ENCODE measurements at places on chromosomes 6 and 20.

DNA sequence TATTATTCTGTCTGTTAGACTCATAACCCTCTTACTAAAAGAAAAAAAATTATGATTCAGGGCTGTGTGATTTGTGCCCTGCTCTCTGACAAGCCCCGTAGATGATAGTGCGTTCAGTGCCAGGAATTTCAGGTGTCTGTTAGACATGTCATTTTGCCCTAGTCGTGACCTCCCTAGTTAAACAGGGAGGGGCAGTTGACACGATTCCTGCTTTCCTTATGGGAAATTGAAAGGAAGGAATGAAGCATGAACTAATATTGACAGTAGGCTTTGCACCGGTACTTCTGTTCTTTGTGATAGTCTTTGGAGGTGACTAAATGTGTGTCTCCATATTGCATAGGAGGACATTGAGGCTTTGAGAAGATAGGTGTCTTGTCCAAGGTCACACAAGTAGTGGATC, 26.3 kb downstream of the RPRD1B start:
- DNase-seq: no peak

DNA sequence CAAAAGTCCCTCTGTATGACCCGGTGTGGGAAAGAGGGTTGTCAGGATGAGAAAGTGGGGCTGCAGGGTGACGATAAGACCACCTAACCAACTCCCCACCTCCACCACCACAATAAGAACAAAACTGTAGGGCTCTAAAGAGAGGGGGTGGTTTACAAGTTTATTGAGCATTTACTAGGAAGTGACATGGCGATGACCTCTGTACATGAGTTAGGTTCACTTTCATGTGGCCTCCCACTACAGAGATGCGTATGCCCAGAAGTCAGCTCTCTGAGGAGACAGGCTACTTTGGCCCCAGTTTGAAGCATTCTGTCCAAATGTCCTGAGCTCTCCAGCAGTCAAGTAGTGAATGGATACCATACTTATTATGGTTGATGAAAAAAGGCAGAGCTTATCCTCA, 28.7 kb upstream of the PI16 start:
- DNase-seq: no peak

GRCh38 chr20:51204794-51205193, 181.9 kb upstream of the KCNG1 start:
- no peak for DNase-seq

DNA sequence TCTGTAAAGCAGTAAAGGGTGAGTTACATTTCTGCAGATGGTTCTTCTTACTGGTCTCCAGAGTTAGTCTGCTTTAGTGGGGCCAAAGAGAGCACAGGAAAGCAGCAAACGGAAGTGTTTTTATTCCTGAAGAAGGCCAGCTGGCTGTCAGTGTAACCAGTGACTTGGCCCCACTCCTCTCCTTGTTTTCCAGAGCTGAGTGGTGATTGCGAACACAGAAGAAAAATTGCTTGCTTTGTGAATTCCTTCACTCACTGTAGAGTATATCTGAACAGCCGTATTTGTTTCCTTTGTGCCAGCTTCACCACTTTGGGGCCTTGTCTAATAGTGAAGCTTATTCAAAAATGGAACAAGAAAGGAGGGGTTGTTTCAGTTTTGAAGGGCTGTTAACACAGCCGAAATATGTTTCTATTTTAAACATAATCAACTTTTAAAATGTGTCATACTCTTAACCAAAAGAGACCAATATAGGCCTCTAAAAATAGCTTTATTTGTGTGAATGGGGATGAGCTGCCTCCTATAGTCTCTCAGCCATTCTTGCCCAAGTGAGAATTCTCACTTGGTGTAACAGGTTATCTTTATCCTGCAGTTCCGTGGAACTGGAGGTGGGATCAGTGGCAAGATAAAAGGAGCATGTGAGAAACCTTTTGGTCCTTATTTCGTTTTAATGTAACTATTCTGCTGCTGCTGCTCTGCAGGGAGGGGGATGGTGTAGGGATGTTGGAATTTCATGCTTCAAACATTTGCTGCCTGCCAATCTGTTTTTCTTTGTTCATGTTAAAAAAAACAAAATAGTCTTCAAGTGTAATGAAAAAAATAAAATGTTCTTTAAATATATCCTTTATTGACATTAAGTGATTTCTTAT, 37.8 kb downstream of the ZC2HC1B start:
- no peak for DNase-seq

- DNase-seq: no peak
These were observed 145.6 kb upstream of the ID4 start for GRCh38 chr6:19691465-19692167.

DNA sequence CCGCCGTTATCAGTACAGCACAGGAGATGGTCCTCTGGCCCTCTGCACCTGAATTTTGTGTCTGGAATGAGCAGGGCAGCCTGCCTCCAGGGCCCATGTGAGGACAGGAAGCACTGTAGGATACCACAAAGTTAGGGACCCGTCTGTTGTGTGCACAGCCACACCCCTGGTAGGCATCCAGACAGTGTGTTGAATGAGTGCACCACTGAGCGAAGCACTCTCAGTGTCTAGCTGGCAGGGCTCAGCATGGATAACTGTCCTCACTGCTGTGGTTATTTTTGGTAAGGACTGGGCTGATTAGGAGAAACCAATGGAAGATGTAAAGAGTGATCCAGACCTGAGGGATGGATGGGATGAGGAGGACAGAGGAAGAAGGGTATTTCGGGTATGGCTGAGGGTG, 178.7 kb downstream of the CLIC5 start:
- DNase-seq: no peak

- DNase-seq: no peak
These were observed 461.0 kb upstream of the JARID2 start for GRCh38 chr6:14784596-14785492.

- DNase-seq: peak; percentile 39
These were observed 27.1 kb downstream of the RAB44 start for GRCh38 chr6:36724514-36725390.

DNA sequence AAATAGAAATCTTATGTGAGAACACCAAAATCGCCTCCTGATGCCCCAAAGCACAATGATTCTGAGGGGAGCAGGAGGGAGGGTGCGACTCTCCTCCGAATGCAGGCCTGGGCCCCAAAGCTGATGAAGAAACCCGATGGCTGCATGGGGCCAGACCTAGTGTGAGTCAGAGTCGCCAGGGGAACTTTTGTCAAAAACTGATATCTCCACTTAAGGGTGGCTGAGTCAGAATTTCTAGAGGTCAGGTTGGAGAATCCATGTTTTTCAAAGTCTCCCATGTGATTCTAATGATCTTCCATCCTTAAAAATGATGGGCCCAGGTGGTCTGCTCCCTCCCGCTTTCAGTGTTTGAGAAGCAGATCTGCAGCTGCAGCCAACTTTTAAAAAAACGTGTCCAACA, 172.8 kb downstream of the BACH2 start:
- no peak for DNase-seq

All from germinal center (tissue), 1 donor.